Peyer's patch (tissue), 4 donors: ENCODE measurements at places on chromosomes 7 and 10. TPM values are rescaled to one million over a fixed set of nuclear protein-coding genes. Genes with fewer than 3 reads are reported as not detected.

DNA sequence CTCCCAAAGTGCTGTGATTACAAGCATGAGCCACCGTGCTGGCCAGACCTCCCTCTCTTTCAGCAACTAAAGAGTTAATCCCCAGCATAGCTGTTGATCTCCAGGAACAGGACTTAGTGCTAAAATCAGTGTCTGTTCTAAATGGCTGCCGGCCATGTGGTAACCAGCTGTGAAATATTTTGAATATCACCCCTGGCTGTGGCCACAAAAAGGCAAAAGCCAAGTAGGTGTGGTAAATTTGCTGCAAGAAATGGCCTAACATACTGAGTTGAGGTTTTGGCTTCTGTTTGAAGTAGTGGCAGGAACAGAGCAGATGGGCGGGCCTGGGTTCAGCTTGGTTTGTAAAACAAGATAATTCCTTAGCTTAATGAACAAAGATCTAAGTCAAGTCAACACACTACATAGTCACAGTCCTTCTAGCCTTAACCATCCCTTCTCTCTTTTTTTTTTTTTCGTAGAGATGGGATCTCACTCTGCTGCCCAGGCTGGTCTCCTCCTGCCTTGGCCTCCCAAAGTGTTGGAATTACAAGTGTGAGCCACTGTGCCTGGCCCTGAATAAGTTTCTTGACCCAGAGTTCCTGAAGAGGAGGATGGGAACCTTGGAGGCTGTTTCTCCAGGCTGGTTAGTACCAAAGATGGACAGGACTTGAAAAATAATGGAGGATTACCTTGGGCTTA, 22.7 kb upstream of the AGFG2 start:
- DNase-seq = peak; percentile 56

The GOLGA7B gene
- 0.76 TPM for total RNA-seq

The CYP26A1 gene
- not detected for total RNA-seq

DNA sequence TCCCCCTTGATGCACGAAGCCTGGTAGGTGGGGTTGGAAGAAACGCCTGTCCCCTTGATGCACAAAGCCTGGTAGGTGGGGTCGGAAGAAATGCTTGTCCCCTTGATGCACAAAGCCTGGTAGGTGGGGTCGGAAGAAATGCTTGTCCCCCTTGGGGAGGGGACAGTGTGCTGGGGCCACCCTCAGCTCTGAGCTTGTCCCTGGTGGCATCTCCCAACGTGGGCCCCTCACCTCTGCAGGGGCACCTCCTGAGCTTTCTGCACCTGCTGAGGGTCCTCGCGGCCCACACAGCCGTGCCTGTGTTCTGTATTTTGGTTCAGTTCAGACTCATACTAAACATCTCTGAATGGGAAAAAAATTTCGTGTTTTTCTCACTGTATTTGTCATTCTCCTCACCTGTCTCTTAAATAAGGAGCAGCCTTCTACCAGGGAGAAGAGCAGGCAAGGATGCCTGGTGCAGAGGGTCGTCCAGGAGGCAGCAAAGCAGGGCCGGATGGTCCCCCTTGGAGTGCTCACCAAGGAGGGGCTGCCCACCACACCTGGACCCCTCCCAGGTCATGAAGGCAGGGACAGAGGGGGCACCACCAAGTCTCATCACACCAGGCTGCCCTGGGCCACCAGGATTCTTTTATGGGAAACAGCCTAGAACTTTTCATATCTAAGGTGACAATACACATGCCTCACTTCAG, 24.7 kb downstream of the VIPR2 start:
- peak; percentile 35 for DNase-seq

GRCh38 chr10:126324826-126325225, 63.5 kb downstream of the ADAM12 start:
- DNase-seq = no peak

- no peak for DNase-seq
Measured at GRCh38 chr10:116770281-116770680, 27.9 kb upstream of the HSPA12A start.

- DNase-seq = no peak
Measured at GRCh38 chr7:25543210-25543609, 314.9 kb upstream of the NPVF start.

The LAMB4 gene
- 2.0 TPM for total RNA-seq

The C10orf105 gene
- not detected for total RNA-seq

GRCh38 chr7:2248984-2249694, 7.1 kb downstream of the NUDT1 start:
- peak; percentile 33 for DNase-seq

- DNase-seq = no peak
Measured at GRCh38 chr10:3393958-3394357, 221.4 kb upstream of the PITRM1 start.

DNA sequence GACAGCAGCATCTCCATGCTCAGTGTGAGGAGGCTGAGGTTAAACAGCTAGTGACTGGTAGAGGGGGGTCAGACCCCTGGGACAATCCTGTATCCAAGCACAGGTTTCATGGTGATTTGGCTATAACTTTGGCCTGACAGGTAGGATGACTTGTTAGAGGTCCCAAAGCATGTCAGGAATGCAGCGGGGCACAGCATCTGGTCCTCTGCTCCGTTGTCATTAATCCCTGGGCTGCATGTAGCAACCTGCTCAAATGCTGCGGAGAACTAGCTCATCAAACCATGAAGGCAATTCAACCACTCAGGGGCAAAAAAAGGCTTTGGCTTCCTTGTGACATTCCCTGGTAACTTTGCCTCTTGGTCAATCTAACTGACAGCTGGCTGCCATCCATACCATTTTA, 26.8 kb downstream of the WNT2 start:
- DNase-seq = no peak

The SLC18A2 gene
- 0.67 TPM for total RNA-seq

The GNAT3 gene
- total RNA-seq = not detected

DNA sequence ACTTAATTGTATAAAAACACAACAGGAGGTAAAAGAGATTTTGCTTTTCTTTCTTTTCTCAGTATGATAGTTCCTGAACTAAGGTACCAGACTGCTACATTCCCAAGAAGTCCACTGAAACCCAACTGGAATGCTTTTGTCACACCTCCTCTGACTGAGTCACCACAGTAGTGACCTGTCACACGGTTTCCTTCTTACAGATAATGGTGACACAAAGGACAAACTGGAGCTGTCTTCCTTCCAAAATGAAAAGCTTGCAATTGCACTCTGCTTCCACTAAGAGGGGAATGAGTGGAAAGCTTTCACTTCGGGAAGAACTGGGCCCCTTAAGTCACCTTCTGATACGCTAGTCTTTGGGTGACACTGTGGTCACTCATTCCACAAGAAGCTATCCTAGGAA, 122.2 kb downstream of the KMT2E start:
- DNase-seq = no peak

GRCh38 chr7:107778283-107778682, 24.7 kb downstream of the SLC26A3 start:
- DNase-seq = no peak

DNA sequence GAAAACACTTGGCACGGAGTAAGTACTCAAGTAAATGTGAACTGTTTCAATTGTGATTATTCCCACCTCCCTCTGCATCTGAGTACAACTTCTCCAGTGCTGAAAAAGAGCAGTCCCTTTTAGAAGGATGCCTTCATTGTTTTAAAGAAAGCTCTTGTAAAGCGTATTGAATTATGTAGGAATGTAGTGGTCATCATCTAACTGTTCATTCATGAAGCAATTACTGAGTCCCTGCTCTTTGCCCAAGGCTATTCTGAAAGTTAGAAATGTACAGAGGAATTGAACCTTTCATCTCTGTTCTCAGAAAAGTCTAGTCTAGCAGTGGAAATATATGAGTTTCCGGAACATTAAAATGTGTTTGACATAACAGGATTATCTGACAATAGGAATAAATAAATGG, 127.8 kb downstream of the CACNB2 start:
- DNase-seq = no peak

GRCh38 chr7:55308186-55308929, 56.8 kb upstream of the LANCL2 start:
- no peak for DNase-seq

The CPA2 gene
- total RNA-seq = not detected

The KCNIP2 gene
- total RNA-seq = 4.9 TPM

DNA sequence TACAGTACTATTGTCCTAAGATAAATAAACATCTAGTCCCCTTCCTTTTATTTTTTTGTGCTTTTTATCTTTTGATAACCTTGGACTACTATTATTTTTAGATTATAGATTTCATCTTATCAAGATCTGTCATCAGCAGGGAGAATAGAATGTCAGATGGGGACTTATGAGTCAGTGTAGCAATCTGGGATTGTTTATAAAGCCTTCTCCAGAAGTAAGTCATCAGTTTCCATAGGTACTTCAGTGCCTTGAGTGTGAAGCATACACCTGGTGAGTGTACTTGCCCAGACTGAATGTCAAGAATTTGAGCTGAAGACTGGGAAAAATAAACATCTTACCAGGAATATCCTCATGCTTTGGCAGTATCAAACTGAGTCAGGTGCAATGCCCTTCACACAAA, 2.1 kb downstream of the CASD1 start:
- no peak for DNase-seq

GRCh38 chr10:93851169-93851568, 42.6 kb upstream of the SLC35G1 start:
- DNase-seq = no peak

The MTERF1 gene
- total RNA-seq = 11.2 TPM

The SPDYE6 gene
- total RNA-seq = not detected

The SMNDC1 gene
- 19.4 TPM for total RNA-seq

The VSTM2A gene
- total RNA-seq = not detected
